RPMI8226 (cell line): ENCODE measurements at places on chromosomes 4 and X.

- no peak for DNase-seq
These were observed 18.7 kb upstream of the WFS1 start for GRCh38 chr4:6250984-6251295.

DNA sequence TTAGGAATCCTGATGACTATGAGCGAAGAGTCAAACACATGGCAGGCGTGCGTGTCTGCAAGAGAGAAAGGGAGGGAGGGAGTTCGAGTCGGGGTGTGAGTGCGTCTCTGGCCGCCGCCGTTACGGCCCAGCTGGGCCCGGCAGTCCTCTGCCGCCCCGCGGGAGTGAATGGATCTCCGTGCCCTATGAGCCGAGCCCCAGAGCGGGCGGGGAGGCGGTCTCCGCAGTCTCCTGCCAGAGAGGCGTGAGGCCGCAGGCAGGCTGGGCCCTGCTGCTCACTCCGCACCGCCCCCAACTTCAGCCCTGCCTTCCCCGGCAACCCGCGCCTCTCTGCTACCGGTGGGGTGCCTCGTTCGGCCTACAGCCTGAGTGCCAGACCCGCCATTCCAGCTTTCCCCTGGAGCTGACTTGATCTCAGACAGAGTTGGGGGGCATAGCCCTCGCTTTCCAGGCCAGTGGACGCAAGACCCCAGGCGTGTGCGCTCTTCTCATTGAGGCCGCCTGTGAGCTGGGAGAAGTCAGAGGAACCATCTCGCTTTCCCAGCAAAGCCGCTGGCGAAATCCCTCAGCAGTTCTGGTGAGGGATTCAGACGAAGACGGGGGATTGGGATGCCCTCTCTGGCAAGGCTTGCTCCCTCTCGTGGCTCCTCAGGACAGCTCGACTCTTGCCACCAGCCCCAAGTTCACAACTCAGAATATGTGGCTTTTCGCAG is 1.4 kb downstream of the SLC16A2 start:
- DNase-seq = peak; percentile 11

GRCh38 chrX:78024349-78025059 is 55.1 kb upstream of the PGAM4 start:
- peak; percentile 20 for DNase-seq

DNA sequence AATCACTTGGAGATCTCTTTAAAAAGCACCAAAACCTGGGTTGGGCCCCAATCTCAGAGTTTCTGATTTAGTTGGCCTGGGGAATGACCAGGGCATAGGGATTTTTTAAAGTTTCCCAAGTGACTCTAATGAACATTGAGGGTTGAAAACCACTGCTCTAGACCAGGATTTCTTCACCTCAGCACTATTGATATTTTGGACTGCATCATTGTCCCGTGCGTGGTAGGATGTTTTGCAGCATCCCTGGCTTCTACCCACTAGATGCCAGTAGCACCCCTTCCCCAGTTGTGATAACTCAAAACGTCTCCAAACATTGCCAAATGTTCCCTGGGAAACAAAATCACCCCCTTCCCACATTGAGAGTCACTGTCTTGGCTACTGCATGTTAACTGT is 61.8 kb downstream of the ATXN3L start:
- DNase-seq = no peak

DNA sequence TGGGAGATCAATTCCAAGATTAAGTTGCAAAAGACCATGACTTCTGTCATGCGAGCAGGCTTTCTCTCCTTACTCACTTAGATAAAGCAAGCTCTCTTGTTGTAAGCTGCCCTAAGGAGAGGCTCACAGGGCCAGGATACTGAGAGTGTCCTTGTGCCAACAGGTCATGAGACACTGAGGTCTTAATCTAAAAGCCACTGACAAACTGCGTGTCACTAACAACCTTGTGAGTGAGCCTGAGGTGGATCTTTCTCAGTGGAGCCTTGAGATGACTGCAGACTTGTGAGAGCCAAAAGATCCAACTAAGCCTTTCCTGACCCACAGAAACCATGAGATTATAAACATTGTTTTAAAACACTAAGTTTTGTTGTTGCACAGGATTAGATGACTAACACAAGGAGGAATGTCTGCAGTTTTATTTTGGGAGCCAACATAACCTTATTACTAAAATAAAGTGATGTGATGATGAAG is 170.5 kb downstream of the SLC39A8 start:
- no peak for DNase-seq

DNA sequence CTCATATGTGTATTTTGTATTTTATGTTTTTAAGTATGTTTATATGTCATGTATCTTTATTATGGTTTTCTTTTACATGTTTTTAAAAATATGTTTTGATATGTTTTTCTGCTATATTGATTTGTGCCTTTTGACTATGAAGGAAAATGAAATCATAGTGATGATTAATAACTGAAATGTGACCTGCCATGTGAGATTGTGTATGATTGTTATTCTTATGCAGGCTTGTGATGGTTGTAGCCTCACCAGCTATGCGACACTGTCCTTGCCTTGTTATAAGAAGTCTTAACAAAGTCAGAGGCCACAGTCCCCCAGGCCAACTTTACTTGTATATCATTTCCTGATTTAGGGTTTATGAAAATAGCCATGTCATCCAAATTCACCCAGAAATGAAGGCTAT is 83.2 kb downstream of the TMEM131L start:
- DNase-seq = no peak

DNA sequence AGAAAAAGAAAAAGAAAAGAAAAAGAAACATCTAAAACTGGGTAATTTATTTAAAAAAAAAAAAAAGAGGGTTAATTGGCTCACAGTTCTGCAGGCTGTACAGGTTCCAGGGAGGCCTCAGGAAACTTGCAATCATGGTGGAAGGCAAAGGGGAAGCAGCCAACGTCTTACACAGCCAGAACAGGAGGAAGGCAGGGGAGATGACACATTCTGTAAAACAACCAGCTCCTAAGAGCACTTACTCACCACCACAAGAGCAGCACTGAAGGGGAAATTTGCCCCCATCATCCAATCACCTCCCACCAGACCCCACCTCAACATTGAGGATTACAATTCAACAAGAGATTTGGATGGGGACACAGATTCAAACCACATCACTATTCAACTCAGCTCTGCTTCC is 36.8 kb upstream of the TMEM184C start:
- no peak for DNase-seq

GRCh38 chr4:169340834-169341233 is 70.1 kb upstream of the SH3RF1 start:
- no peak for DNase-seq

DNA sequence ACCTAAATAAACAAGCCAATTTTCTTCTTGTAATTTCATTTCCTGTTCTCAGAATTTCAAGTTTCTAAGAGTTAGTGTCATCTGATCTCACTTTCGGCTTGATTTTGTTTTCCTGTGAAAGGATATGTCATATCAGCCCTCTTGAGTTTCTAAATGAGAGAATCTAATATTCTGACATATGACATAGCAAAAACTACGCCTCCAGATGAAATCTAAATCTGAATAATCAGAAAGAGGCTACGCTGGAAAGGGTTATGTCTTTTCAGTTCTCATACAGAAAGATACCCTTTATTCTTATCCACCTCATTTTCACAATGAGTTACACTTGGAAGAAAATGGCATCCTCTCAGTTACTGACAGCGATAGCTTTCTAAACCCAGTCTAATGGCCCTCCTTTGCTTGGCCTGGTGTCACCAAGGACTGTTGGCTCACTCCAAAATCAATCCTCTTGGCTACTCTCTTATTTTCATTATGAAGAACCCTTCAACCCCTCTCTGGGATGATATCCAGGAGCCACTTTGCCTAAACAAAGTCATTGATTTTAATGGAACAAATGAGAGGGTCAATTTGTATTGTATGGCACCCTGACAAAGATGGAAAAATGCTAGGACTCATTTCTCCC is 65.6 kb downstream of the ASB9 start:
- no peak for DNase-seq

GRCh38 chrX:123504630-123505270 is 228.1 kb downstream of the THOC2 start:
- no peak for DNase-seq

DNA sequence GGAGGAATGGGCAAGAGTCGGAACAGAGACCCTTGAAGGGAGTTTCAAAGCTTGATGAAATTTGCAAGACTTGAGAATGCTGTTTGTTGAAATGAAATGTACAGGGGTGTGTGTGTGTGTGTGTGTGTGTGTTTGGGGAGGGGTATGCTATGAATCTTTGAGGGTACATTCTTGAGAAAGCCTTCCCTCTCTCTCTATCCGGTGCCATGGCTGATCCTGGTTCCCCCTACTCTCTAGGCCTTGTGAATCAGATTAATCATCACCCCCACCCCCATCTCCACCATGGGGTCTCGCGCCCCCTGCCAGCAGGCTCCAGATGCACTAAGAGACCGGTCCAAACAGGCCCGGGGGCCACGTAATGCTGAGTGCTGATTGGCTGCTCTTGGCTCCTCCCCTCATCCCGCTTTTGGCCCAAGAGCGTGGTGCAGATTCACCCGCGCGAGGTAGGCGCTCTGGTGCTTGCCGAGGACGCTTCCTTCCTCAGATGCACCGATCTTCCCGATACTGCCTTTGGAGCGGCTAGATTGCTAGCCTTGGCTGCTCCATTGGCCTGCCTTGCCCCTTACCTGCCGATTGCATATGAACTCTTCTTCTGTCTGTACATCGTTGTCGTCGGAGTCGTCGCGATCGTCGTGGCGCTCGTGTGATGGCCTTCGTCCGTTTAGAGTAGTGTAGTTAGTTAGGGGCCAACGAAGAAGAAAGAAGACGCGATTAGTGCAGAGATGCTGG is at the start of gene HTR2C:
HTR2C (plus strand) TSS at position 441 of the 729 bp plus-strand sequence. CDS start 142,851 bp downstream, outside the sequence.
- no peak for DNase-seq

GRCh38 chr4:163536091-163536490 is 41.6 kb downstream of the TMA16 start:
- no peak for DNase-seq

DNA sequence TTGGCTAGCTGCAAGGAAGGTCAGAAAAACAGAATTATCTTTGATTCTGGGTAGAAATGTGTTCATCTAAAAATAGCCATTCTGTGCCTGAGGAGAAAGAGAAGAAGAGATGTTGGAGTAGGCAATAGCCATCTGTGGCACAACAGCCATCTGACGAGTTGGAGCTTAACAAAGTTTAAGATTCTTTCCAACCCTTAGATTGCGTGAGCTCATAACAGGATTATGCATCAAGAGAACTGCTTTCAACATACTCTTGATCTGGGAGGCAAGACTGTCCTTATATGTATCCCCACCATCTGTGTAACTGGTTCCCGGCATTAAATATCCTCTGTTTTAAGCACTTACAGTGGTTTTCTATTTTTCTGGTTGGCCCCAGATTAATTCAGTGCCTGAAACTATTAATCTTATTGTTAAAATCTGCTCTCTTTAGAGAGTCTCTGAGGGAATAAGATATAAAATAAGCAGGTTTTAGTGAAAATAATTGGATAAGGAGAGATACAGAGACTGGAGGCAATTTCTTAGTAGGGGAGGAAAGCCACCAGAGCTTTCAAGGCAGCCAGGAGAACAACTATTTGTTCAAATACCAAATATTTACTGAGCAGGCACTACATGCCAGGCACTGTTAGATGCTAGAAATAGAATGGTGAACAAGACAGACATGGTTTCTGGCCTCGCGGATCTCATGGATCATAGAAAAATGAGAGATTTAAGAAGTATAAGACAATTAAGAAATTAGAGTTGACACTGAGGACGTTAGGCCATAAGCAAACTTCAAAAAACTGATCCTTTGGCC is 398.0 kb downstream of the SMARCA1 start:
- DNase-seq = no peak

DNA sequence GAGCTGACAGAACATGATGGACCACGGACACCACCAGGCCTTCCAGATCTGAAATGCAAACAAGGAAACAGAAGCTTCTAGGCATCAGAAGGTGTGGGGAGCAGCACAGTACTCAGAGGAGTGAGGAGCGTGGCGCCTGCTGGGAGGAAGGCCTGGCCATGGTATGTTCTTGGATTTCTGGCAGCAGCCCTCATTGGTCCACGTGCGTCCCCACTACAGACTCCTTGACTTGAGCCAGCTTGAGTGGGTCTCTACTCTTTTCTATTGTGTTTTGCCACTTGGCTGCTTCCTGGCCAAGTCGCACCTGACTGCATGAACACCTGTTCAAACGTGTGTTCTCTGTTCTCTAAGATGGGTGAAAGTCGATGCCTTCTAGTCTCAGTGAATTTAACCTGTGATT is 18.0 kb downstream of the ZNF275 start:
- DNase-seq = no peak

DNA sequence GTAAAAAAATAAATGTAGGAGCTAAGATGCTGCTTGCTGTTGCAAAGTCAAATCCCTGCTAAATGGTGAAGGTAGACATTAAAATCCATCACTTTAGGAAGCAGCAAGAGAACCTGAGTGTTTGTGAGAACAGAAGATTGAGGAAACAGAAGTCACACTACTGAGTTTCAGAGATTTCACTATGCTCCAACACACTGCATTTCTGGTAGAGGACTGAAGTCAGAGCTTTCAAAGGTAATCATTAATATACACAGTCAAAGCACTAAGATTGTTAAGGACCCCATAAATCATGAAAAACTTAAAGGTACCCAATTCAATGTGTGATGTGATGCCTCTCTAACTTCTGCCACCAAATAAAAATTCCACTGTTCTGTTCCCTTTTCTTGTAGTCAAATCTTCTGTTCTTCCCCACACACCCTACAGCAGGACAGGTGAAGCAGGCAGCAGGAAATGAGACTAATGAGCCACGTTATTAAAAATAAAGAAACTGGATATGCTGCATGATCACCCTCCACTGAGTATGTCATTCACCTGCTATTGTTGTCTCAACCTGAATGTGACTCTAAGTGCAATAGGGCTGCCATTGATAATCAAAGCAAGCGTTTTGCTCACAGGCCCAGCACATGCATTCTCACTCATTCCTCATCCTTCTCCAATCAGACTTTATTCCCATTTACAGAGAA is 28.9 kb upstream of the APELA start:
- DNase-seq = no peak

DNA sequence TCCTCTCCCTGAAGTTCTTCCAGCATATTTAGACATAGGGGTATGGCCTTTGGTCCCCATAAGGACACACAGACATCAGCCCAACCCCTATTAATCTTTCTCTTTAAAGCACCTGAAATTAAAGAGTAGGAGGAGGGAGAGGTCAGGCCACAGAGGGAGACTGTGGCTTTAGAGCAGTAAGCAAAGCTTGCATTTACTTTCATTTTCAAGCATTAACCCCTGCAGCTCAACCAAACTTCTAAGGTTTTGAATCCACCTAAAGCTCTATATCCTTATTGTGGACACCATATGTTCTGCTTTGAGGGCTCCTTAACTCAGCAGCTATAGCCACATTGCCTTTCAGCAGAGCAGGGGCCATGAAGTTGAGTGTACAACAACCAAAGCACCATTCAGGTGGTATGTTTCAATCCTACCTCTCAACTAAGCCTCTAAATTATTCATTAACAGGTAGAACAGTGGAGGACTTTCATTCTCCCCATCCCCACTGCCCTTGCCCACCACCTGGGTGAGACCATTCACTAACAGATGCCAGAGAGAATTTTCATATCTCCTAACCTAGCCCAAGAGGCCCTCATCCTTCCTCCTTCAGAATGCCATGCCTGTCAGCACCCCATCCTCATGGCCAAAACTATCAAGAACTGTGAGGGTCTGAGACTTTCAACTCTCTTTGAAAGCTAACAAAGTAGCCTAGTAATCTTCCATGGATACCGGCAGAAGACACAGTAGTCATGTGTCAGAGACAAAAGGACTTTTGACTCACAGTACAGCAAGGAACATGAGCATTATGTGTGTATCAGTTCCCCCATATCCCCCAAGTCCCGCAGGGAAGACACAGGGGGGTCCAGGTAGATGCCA is 20.8 kb downstream of the LIN54 start:
- DNase-seq = peak; percentile 9

- DNase-seq = no peak
These were observed 2.7 kb downstream of the SLC7A11 start for GRCh38 chr4:138239491-138239890.

- no peak for DNase-seq
These were observed 62.3 kb downstream of the CLDN22 start for GRCh38 chr4:183257808-183258207.

GRCh38 chr4:53186714-53187358 is 179.0 kb downstream of the SCFD2 start:
- DNase-seq = no peak
